ENCODE measurements at places on chromosomes 13 and 19. TPM values are rescaled to one million over a fixed set of nuclear protein-coding genes. Genes with fewer than 3 reads are reported as not detected.

PRODH2 gene
- total RNA-seq: not detected

USHBP1 gene
- not detected for total RNA-seq

ZNF667 gene
- total RNA-seq: 2.0 TPM

GJA3 gene
- total RNA-seq: 0.39 TPM

KLK3 gene
- not detected for total RNA-seq

KLHL1 gene
- not detected for total RNA-seq

C13orf42 gene
- not detected for total RNA-seq

GRCh38 chr13:97308735-97309429 is 86.7 kb downstream of the MBNL2 start:
- H3K4me3 ChIP-seq: no peak overlapping the region
- H3K36me3 ChIP-seq: peaks cover 4% of the 10 kb centered on the region
- H3K27ac ChIP-seq: no peak overlapping the region
- DNase-seq: no peak

DNA sequence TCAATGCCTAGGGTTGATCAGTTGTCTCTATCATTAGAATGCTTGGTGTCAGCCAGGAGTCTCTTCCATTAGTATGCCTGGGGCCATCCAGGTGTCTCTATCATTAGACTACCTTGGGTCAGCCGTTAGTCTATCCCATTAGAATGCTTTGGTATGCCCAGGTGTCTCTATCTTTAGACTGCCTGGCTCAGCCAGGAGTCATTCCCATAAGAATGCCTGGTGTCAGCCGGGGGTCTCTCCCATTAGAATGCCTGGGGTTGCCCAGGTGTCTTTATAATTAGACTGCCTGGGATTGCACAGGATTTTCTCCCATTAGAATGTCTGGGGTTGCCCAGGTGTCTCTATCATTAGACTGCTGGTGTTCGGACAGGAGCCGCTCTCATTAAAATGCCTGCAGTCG is 1442.9 kb downstream of the UQCRFS1 start:
- no peak overlapping the region for H3K4me3 ChIP-seq
- no peak overlapping the region for H3K27ac ChIP-seq
- H3K36me3 ChIP-seq: peaks cover 16% of the 10 kb centered on the region
- H3K27me3 ChIP-seq: no peaks in the 10 kb centered on the region

- H3K4me3 ChIP-seq: no peak overlapping the region
- no peaks in the 10 kb centered on the region for H3K36me3 ChIP-seq
Observed at GRCh38 chr13:73035660-73036059, 23.1 kb upstream of the KLF5 start.

GRCh38 chr13:42047561-42048341 is 697 bp upstream of the DGKH start:
- H3K27ac ChIP-seq: peak overlapping the region; percentile 83
- peak; percentile 54 for DNase-seq
- no peaks in the 10 kb centered on the region for H3K27me3 ChIP-seq
- peak overlapping the region; percentile 94 for H3K4me3 ChIP-seq
- H3K36me3 ChIP-seq: peaks cover 16% of the 10 kb centered on the region
- H3K4me1 ChIP-seq: peaks cover 23% of the 10 kb centered on the region

- peaks cover 10% of the 10 kb centered on the region for H3K36me3 ChIP-seq
- no peaks in the 10 kb centered on the region for H3K27me3 ChIP-seq
- no peak for DNase-seq
- H3K4me1 ChIP-seq: peaks cover 6% of the 10 kb centered on the region
Observed at GRCh38 chr19:1045247-1045603, 5.3 kb downstream of the ABCA7 start.

DNA sequence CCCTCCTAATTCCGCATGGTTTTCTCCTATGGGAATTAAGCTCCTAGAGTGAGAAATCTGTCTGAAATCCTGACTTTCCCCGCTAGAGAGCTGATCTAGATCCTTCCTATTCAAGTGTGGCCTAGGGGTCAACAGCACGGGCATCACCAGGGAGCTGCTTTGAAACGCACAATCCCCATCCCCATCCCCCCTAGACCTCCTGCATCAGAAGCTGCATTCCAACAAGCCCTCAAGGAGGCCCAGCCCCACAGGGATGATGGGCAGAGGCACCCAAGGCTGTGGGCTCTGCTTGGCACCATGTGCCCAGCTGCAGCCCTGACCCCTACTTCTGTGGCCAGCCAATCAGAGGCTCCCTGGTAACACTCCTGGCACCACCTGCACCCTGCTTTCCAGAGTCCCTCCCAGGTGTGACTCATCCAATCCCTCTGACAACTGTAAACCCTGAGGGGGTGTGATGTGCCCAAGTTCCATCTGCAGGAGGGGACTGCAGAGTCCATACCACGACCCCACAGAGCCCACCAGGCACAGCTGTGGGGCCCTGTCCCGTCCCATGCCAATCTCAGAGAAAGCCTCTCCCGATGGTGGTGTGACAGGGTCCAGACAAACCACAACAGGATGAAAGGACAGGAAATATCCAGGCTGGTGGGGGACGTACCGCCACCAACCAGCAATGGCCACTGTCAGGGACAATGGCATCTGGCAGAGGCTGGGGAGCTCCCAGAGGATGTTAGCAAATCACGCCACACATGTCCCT is 19.8 kb upstream of the SLC35E1 start:
- no peaks in the 10 kb centered on the region for H3K27me3 ChIP-seq
- H3K36me3 ChIP-seq: peaks cover 6% of the 10 kb centered on the region
- H3K4me1 ChIP-seq: peaks cover 67% of the 10 kb centered on the region
- no peak for DNase-seq
- no peak overlapping the region for H3K27ac ChIP-seq
- H3K4me3 ChIP-seq: no peak overlapping the region

GRCh38 chr13:44146138-44146537 is 227.5 kb upstream of the SERP2 start:
- H3K4me3 ChIP-seq: no peak overlapping the region
- peaks cover 14% of the 10 kb centered on the region for H3K4me1 ChIP-seq
- DNase-seq: no peak
- H3K27ac ChIP-seq: no peak overlapping the region

DNA sequence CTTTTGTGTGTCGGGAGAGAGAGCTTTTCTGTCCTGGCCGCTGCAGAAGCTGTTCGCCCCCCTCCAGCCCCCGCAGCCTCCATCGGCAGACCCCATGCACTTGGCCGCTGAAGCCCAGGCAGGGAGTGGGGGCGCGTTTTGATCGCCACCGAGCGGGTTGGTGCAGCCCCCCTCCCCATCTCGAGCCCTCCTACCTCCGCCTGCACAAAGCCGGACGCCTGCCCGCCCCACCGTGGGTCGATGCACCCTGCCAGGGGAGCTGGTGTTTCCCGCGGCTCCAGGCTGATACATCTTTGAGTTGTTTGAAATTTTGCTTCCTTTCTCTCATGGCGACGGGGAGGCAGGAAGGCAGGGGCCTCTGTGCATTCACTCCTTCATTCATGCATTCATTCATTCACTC is 16.4 kb upstream of the ONECUT3 start:
- H3K36me3 ChIP-seq: no peaks in the 10 kb centered on the region
- H3K27ac ChIP-seq: no peak overlapping the region
- no peak overlapping the region for H3K4me3 ChIP-seq
- peaks cover 30% of the 10 kb centered on the region for H3K27me3 ChIP-seq

GRCh38 chr13:32257649-32258048 is 57.5 kb downstream of the ZAR1L start:
- H3K27me3 ChIP-seq: peaks cover 15% of the 10 kb centered on the region
- H3K36me3 ChIP-seq: no peaks in the 10 kb centered on the region
- no peak for DNase-seq
- H3K4me3 ChIP-seq: no peak overlapping the region
- H3K4me1 ChIP-seq: no peaks in the 10 kb centered on the region

DNA sequence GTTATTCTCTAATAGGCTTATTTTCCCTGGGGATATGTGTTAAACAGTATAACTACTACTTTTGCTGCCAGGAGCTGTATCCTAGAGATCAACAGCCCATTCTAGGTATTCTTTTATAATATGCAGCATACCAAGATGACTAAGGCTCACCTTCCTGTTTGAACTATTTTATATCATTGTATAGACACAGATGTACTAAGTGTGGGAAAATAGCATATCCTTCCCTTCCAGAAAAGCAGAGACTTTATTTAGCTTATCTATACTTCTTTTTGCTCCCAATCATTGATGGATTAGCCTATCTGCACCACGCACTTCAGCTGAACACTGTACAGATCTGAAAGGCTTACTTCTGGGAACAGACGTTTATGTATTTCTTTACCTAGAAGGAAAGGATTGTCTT is 82.6 kb downstream of the MAB21L1 start:
- no peaks in the 10 kb centered on the region for H3K4me1 ChIP-seq
- no peak overlapping the region for H3K27ac ChIP-seq
- DNase-seq: no peak
- H3K27me3 ChIP-seq: no peaks in the 10 kb centered on the region
- H3K36me3 ChIP-seq: no peaks in the 10 kb centered on the region
- no peak overlapping the region for H3K4me3 ChIP-seq

- peaks cover 30% of the 10 kb centered on the region for H3K27me3 ChIP-seq
- no peak overlapping the region for H3K27ac ChIP-seq
- peak; percentile 52 for DNase-seq
Observed at GRCh38 chr19:33064458-33064791, 263 bp downstream of the RHPN2 start.

DNA sequence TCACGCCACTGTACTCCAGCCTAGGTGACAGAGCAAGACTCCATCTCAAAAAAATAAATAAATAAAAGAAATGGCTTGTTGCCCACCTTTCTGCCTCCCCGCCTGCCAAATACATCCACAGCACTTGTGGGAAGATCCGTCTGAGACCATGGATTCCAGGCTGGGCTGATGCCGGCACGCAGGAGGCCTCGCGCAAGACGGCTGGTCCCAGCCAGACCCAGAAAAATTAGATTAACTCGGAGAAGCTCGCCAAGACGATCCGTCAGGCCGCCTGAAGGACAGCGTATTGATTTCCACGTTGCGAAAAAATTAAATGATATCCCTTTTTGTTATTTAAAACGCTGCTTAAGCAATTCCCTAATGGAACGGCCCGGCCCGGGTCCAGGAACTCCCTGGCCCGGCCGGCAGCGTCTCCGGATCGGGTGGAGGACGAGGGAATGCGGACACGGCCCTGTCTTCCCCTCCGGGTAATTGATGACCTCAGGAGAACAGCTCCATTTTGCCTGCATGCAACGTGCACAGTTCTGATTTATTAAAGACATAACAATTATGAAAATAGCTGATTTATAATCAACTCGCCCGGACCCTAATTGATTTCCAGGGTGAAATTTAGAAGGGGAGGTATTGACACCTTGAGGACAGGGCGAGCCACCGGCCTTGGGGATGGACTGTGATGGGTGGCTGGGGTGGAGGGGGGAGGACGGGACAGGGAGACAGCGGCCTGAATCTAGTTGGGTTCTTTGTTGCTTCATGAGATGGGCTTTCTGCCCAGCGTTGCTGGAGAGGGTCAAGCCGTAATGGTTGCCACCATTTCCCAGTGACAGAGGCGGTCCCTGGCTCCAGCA is 52.1 kb downstream of the ZNRF4 start:
- DNase-seq: no peak
- H3K27me3 ChIP-seq: no peaks in the 10 kb centered on the region
- no peak overlapping the region for H3K4me3 ChIP-seq
- no peaks in the 10 kb centered on the region for H3K4me1 ChIP-seq

DNA sequence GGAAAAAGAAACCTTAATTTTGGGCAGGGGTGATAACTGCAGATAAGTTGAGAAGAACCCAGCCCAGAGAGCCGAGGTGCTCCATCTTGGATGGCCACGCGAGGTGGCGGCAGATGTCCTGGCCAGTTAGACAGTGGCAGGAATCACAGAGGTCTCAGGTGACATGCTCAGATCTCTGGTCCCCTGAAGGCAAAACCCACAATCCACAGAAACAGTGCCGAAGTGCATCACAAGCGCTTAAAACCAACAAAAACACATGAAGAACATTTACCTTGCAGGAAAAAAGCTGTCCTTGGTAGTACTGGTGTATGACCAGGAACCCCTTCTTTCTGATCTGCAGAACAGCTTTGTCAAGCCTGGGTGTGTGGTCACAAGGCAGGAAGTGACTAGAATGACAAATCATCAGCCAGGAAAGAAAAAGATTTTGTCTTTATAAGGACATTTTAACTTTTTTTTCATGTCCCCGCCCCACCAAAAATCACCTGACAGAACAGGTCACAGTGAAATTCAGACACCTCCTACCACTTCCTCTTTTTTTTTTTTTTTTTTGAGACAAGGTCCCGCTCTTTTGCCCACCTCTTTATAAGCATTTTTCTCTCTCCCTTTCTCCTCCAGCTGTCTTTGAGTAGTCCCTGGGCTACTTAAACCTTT is at the start of gene LCP1:
Gene LCP1, minus strand, starts transcription at position 338 of the 651 bp plus-strand sequence. CDS start 22,515 bp downstream, outside the sequence.
- peak within 1 kb of the TSS; percentile 100 for H3K27ac ChIP-seq
- H3K4me1 ChIP-seq: peaks cover 48% of the 10 kb centered on the region
- peaks cover 26% of the 10 kb centered on the region for H3K36me3 ChIP-seq
- peak within 1 kb of the TSS; percentile 98 for H3K4me3 ChIP-seq
- no peaks in the 10 kb centered on the region for H3K27me3 ChIP-seq
- peak; percentile 69 for DNase-seq

GRCh38 chr13:73842626-73843025 is 291.6 kb downstream of the KLF12 start:
- no peak overlapping the region for H3K27ac ChIP-seq
- H3K4me3 ChIP-seq: no peak overlapping the region
- DNase-seq: no peak

DNA sequence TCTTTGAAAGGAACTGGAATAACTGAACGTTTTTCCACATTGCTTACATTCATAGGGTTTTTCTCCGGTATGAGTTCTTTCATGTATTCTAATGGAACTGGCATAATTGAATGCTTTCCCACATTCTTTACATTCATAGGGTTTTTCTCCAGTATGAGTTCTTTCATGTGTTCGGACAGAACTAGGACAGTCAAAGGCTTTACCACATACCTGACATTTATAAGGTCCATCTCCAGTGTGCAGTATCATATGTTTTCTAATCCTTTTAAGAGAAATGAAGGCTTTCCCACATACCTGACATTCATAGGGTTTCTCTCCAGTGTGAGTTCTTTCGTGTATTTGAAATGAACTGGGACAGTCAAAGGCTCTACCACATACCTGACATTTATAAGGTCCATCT is 24.7 kb downstream of the ZNF564 start:
- H3K27me3 ChIP-seq: no peaks in the 10 kb centered on the region
- H3K4me1 ChIP-seq: no peaks in the 10 kb centered on the region
- no peak overlapping the region for H3K4me3 ChIP-seq

- no peak overlapping the region for H3K27ac ChIP-seq
- no peaks in the 10 kb centered on the region for H3K27me3 ChIP-seq
- no peak overlapping the region for H3K4me3 ChIP-seq
- no peaks in the 10 kb centered on the region for H3K4me1 ChIP-seq
- no peak for DNase-seq
- no peaks in the 10 kb centered on the region for H3K36me3 ChIP-seq
Observed at GRCh38 chr13:36530050-36530789, 97.9 kb downstream of the CCNA1 start.

DNA sequence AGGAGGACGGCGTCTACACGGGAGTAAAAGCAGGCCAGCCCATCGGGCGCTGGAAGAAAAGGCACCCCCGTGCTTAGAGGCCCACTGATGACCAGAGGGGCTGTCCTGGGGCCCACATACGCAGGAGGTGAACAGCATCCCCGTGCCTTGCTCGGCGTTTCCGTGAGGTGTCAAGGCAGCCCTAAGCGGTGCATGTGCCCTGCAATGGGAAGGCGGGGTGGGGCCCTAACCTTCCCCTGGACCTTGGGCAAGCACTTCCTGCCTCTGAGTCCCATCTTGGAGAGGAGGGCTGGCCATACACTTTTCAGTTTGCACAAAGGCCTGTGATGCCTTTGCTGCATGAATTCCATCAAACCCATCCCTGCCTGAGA is 47.8 kb upstream of the ATP11A start:
- H3K4me3 ChIP-seq: no peak overlapping the region
- H3K27me3 ChIP-seq: peaks cover 25% of the 10 kb centered on the region
- H3K4me1 ChIP-seq: peaks cover 2% of the 10 kb centered on the region
- no peak overlapping the region for H3K27ac ChIP-seq
- H3K36me3 ChIP-seq: no peaks in the 10 kb centered on the region

All from activated naive CD8-positive, alpha-beta T cell treated with anti-CD3 and anti-CD28 coated beads, Interleukin-2, amount 10 ng/mL, durations not matched to agents 7 days and 5 days (primary cell).